ENCODE measurements at places on chromosomes 2 and 18. TPM values are rescaled to one million over a fixed set of nuclear protein-coding genes. Genes with fewer than 3 reads are reported as not detected.

Gene YPEL5
- total RNA-seq, result 116 TPM

Gene TUBA4B
- not detected for total RNA-seq

Gene PLEKHA3
- 5.5 TPM for total RNA-seq

Gene SKA1
- under 0.01 TPM for total RNA-seq

Gene STEAP3
- total RNA-seq, result 68.3 TPM

Gene PDE6D
- 14.0 TPM for total RNA-seq

Gene TP53I3
- 26.4 TPM for total RNA-seq

Gene PSTPIP2
- total RNA-seq, result 9.6 TPM

Gene PLGLB2
- 1.5 TPM for total RNA-seq

Data from nasal cavity respiratory epithelium epithelial cell of viscerocranial mucosa (primary cell).